T47D (cell line): ENCODE measurements at places on chromosomes 3 and 15.

DNA sequence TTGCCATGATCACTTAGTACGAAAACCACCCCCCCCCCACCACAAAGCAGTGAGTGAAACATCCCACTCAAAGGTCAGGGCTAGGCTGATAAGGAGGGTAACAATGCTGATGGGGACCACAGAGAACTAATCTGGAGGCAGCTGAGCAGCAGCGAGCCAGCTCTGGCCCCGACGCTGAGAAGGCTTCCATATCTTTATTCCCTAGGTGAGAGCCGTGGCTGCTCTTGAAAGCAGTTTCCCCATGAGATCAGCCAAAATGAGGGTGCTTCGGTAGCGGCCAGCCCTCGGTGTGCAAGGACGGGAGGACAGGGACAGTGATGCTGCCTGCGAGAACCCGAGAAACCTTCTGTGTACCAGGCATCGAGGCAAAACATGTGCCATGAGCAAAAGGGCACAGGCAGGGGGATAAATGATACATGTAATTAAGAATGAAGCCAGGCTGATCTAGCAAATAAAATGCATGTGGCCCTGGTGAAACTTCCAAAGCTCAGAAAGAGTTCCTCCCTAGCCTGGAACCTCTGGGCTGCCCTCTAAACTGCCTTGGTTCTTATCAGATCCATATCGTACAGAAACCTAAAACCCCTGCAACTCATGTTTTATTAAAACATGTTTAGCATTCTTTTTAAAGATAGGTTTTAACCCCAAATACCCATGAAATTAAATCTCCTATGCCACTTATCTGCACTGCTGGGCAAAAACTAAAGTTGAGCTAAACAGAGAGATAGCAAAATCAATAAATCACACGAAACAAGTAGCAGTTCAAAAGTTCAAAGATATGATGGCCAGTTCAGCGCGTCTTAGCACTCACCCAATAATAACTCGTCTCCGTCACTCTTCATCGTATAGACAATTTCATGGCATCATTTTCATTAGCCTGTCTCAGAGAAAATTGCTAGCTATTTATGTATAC lies 337.3 kb downstream of the FOXP1 start:
- no peak for DNase-seq

DNA sequence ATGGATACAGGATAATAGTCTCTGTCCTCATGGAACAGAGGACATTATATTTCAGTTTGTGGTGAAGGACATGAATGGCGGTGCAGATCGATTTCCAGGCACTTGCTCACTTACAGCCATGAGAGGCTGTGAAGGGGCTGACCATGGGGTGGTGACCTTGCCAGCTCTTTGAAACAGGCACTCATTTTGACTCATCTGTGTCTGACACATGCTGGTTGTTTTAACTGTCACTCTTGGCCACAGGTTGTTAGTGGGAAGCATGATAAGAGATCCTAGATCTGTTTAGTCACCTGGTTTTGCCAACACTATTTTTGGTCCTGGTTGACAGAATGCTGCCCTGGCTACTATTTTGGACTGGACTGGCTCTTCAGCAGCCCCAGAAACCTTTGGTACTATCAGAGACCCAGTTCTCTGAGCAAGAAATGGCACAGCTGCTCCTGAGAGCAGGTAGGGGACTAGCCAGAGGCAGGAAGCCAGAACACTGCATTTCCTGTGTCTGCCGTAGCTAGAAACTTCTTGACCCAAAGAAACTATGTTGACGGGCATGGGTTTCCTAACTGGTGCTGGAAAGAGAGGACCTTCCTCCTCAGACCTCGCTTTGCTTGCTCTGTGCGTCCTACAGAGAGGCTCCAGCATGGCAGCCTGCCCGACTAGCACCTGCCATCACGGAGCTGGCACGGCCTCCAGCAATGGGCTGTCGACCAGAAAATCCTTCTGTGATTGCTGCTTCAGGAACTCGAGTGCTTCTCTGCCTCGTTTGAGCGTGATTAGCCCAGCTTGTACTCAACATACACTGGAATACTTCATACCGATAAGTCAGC lies 6.3 kb downstream of the PXYLP1 start:
- no peak for DNase-seq

GRCh38 chr3:177345049-177345972 lies 148.0 kb upstream of the TBL1XR1 start:
- DNase-seq, result peak; percentile 86

DNA sequence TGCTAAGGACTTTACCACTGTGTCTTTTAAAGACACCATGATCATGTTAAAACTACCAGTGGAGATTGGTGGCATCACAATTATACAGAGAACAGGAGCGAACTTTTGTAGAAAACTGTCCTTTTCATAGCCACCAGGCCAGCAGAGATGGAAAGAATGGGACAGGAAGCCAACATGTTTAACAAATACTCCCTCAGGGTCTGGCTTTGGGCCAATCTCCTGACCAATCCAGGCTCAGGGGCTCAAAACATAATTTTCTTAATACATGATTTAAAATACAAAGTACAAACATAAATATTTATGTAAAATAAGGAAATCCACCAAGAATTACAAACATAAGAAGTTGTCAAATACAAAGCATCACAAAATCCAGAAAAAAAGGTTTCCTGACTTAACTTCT lies 266.0 kb downstream of the VPS13C start:
- no peak for DNase-seq

DNA sequence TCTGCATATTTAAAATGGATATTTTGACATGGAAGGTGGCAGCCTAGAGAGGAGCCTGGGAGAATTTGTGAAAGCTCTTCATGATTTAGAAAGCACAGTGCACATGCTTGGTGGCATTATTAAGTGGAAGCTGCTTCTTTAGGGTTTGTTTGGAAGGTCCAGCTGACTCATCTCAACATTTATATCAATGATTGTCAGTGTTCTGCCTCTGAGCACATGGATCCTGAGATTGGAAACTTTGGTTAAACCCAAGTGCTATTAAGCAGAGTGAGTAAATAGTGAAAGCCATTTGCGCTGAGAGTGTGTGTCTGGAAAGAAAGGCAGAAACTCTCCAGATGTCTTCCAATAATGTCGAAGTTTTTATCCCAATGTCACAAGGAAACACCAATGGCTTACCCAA lies 7.4 kb downstream of the NOX5 start:
- no peak for DNase-seq

GRCh38 chr3:115808244-115808643 lies 184.9 kb downstream of the GAP43 start:
- DNase-seq, result no peak

- no peak for DNase-seq
Observed at GRCh38 chr3:66907136-66907535, 91.0 kb upstream of the KBTBD8 start.

- DNase-seq, result no peak
Observed at GRCh38 chr3:155032918-155033317, 47.2 kb upstream of the MME start.

- no peak for DNase-seq
Observed at GRCh38 chr3:138985932-138986331, 20.1 kb downstream of the PRR23A start.

GRCh38 chr3:1728510-1728909 lies 370.2 kb upstream of the CNTN4 start:
- DNase-seq, result no peak

DNA sequence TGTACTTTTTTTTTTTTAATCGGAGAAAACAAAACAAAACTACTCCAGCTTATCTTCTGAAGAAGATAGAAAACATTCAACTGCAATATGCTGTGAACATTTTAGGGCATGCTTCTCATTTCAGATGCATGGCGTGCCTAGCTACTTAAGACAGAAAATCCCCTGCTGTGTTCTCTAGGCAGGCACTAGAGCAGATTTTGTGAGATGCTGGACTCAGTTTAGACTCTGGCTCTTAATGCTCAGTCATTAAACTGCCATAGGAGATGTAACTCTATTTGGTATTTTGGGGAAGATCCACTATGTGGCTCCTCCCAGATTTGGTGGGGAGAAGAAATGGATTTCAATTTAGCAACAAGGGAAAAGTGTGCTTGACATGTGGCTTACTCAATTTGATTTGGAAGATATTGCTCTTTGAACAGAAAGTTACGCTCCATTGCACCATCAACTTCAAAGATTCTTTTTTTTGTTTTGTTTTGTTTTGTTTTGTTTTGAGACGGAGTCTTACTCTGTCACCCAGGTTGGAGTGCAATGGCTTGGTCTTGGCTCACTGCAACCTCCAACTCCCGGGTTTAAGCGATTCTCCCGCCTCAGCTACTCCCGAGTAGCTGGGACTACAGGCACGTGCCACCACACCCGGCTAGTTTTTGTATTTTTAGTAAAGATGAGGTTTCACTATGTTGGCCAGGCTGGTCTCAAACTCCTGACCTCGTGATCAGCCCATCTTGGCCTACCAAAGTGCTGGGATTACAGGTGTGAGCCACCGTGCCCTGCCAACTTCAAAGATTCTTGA lies 62.0 kb upstream of the LEKR1 start:
- DNase-seq, result no peak

GRCh38 chr3:138941259-138941885 lies 5.6 kb downstream of the FOXL2 start:
- DNase-seq, result peak; percentile 81

DNA sequence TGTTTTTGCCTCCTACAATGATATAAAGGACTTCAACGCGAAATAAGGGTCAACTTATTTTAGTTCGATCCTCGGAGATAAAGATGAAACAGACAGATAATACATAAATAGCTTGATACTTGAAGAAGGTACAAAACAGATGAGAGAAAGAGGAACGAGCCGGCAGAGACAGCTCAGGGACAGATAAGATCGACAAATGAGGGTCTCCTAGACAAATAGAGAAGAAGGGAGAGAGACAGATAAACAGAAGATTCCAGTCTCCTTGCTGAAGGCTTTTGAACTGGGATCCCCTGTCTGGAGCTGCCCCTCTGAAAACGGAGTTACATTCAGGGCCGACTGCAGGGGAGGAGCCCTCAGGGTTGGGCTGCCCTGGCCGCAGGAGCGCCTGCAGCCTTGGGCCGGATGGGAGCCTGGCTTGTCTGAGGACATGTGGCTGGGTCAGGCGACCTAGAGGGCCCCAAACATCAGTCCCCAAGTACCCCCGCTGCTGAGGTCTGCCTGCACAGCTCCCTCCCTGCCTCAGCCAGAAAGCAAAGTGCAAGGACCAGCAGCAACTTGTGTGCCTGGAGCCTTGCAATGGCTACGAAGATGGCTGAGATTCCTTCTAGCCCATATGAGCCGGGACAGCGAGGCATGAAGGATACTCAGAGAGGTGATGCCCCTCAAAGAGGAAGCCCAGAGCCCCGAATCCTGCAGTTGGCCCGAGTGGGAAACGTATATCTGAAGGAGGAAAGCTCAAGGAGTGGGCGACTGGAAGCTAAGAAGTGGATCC lies 926 bp upstream of the SKOR1 start:
- DNase-seq, result no peak

- no peak for DNase-seq
Observed at GRCh38 chr15:29571792-29572431, 250.4 kb downstream of the TJP1 start.

DNA sequence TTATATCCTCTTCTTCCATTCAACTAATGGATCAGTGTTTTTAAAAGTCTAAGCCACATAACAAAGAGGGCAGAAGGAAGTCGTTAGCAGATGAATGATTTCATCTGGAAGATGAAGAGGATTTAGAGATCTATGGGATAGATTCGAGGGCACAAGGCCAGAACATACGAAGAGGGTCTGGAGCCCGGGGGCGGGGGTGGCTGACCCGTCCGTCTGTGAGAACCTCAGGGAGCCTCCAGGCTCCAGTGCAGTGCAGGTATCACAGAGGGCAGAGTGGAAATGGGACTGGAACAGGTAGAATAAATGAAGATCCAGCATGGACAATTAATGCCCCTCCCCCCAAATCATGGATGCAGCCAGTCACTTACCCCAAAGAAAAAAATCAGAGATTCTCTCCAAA lies 1.5 kb upstream of the GOLGA8B start:
- DNase-seq, result no peak

DNA sequence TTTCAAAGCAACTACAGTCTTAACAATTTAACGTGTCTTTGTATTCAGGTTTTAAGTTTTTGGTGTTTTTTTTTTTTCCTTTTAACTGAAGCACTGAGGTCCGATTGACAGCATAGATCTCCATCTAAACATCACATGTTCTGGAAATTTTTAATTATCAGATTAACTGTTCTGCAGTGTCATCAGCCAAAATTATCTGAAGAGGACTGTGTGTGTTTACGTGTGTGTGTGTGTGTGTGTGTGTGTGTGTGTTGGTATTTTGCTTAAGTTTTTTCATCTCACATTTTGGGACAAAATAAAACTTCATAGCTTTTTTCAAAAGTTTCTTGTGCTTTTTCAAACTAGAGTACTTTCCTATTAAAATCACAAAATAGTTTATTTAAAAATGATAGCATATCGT lies 1.8 kb downstream of the PIK3CA start:
- DNase-seq, result no peak

DNA sequence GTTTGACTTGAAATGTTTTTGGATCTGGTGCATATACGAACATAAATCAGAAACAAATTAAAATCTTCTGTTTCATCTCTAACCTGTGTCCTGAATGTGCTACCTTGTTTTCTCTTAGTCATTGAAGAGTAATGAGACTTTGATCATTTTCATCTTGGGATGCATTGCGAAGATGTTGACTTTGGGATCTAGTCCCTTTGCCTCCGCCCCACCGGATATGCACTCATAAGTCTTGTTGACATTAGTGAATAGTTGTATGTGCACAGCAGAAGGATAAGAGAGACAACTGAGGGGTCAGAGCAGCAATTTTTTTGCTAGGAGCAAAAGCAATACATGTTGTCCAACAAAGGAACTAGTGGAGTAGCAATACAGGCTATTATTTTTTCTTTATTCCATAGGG lies 35.9 kb upstream of the SPRED1 start:
- DNase-seq, result peak; percentile 74

DNA sequence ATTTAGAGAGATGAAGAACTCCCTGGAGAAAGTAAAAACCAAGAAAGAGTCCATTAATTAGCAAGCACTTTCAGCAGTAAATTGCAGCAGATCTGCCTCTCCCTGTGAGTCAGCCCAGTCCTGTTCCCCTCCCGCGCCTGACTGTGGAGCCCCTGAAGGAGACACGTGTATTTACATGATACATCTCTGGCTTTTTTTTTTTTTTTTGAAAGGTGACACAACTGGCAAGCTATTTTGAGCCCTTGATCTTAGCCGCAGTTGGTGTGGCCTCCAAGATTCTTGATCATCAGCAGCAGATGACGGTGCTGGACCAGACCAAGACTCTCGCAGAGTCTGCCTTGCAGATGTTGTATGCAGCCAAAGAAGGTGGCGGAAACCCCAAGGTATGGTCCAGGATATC lies 271.8 kb upstream of the TPM1 start:
- no peak for DNase-seq

GRCh38 chr15:98592136-98592535 lies 56.2 kb upstream of the IGF1R start:
- DNase-seq, result no peak

GRCh38 chr15:60835974-60836373 lies 357.0 kb upstream of the ICE2 start:
- no peak for DNase-seq
